ENCODE measurements at places on chromosomes 11 and 22.

- DNase-seq = no peak
These were observed 514 bp downstream of the KRTAP5-9 start for GRCh38 chr11:71548716-71549151.

DNA sequence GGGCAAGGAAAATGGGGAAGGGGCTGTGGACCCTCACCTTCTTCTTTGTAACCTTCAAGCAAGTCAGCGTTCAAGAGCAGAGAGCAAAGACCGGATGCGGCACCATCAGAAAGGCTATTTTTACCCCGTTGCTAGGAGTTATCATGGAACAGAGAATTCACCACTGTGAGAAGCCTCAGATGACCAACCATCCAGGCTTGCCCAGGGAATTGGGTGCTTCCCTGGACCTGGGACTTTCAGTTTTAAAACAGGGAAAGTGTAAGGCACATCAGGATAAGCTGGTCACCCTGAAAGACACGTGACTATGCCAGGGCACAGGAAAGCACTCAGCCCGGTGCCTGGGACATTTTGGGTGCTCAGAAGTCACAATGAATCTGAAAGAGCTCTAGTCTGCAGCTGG lies 10.4 kb downstream of the GALNT18 start:
- DNase-seq = no peak

DNA sequence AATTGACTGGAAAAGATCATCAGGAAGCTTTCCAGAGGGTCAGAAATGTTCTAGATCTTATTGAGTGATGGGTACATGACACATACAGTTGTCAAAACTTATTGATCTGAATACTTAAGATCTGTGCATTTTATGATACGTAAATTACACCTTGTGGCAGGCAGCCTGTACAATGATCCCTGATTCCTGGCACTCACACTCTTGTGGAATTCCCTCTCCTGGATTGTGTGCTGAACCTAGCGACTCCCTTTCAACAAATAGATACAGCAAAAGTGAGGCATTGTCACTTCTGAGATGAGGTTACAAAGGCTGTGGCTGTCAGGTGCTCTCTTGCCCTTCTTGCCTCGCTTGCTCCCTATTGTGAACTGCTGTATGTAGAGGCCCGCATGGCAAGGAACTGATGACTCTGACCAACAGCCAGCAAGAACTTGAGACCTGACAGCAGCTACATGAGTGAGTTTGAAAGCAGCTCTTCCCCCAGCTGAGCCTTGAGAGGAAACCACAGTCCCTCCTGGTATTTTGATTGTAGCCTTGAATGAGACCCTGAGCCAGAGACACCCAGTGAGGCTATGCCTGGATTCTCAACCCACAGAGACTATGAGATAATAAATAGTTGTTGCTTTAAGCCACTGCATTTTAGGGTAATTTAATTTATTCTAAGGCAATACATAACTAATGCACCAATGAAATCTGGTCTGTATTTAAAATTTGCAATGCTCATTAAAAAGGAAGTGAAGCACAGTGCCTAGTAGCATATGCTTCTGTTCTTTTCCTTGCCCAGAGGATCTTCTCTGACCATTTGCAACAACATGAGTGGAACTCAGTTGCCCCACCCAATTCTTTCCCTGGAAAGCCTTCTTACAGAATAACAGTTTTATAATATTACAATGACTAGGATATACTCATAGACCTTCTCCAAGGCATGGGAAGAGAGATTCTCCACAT lies 60.5 kb upstream of the IZUMO1R start:
- DNase-seq = no peak

DNA sequence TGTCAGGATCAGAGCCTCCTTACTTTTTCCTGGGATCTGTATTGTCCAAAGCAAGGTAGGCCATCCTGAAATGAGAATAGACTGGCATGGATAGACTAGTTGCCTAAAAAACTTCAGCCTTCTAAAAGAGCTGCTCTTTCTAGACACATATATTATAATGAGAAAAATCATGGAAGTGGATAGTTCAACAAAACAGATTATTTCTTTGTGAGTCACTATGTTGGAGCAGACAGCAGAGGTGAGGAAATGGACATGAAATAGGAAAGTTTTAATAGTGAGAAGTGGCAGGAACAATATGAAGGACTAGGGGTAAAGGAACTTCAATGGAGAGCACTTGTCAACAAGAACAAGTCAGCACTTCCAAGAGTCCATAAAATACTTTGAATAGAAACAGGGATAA lies 101.9 kb upstream of the ANO3 start:
- no peak for DNase-seq

- no peak for DNase-seq
These were observed 1562.4 kb upstream of the RAG2 start for GRCh38 chr11:38160433-38160832.

DNA sequence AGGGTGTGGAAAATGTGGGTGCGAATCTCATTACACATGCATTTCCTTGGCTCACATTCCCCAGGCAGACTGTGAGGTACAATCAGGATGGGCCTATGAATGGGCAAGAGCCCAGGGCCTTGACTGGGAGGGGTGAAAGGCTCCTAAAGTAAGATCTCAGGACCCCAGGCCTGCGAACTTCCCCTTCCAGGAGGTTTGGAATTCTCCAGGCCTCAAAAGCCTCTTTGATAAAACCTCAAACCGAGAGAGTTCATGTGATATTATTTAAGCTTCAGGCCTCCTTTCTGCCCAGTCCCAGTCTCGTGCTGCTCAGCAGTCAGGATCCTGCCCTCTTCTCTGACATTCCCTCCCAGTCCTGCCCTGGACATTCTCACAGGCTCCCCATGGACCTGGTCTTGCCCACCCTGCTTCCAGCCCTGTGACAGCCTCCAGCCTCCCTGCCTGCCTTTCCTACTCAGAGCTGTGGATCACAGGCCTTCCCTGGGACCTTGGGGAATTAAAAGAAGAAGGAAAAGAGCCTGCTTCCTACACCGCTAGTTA lies 37.3 kb upstream of the TEAD1 start:
- DNase-seq = no peak

Data from GM12891 (cell line).